Fibroblast of skin of right quadriceps (primary cell): ENCODE measurements at places on chromosomes 3 and 15.
A peak's percentile ranks its signal among the peaks of the same experiment; 100 is the strongest.

GRCh38 chr15:100229181-100230163, 112.3 kb downstream of the ADAMTS17 start:
- DNase-seq, result no peak

- peak; percentile 79 for DNase-seq
These were observed 67.6 kb upstream of the HACD2 start for GRCh38 chr3:123652342-123652984.

- no peak for DNase-seq
These were observed 24.3 kb downstream of the VIPR1 start for GRCh38 chr3:42526616-42527367.

DNA sequence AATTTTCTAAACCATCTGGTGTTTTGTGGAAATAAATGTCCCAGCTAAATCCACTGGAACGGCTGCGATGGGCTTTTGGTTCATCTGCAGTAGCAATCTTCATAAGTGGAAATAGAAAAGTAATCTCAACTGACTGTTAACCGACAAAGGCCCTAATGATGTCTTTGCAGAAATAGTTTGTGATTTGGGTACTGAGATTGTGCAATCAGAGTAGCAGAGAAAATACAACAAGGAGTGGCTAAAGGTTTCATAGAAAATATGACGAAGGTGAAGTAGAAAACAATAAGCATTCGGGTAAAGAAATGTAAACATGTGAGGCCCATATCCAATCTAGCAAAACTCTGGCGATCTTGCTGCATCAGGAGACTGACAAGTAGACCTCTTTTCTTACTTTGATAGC, 262.6 kb upstream of the MCTP2 start:
- DNase-seq, result no peak

DNA sequence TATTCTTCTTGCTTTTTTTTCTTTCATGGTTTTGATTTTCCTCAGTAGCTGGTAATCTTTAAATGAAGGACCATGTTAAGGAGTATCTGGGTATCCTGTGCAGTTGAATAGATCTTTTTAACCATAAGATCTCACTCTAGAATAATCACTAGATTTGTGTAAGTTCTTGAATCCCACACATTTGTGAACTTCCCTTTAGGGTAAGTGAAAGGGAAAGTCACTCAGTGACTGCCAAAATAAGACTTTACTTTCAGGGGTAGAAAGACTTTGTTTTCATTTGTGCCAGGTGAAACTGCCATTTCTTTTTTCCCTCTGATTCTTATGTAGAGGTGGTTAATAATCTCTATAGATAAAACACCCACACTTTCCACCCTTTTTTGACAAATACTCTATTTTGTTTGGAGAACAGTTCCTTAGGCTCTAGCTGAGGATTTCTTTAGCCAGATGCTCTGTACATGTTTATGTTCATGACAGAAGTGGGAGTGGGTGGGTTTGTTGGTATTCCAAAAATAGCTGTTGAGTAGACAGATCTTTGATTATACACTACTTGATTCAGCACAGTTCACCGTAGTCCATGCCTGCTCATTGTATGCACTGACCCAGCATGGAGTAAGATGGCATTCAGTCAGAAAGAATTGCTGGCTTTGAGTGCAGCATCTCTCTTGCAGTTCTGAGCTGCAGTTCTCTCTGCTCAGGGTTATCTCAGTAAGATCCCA, 28.5 kb downstream of the LRRC49 start:
- DNase-seq, result no peak

GRCh38 chr3:48107227-48107626, 81.0 kb downstream of the CDC25A start:
- DNase-seq, result no peak

GRCh38 chr3:180646187-180646790, 33.0 kb downstream of the CCDC39 start:
- DNase-seq, result no peak

DNA sequence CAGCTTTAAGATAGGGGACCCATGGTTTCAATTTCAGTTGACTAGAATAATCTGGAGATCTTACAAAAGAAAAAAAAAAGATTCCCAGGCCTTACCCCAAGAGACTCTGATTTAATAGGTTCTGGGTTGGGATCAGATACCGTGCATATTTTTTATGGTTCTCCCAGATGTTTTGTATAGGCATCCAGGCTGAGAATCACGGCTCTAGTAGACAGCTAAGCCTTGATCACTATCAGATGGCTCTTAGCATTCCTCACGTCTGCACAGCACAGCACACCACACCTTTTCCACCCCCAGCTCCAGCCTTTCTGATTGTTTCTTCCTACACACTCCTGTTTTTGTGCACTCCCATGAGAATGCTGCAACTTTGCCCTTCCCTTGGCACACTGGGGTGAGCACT, 40.8 kb downstream of the TMEM45A start:
- DNase-seq, result peak; percentile 89

DNA sequence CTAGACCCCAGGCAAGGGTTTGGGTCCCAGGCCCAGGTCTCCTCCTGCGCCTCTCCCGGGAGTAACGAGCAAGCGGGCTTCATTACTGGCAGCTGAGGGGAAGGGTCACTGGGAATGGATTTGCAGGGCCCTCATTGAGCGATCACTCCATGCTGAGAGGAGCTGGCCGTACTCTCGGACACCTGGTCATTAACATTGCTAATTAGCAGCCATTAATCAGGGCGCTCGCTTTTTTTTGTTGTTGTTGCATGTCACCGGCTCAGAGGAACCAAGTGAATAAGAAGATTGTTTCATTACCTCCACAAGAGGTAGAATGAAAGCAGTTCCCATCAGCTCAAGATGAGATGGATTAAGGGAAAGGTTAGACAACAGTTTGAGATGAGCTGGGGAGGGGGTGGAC, 293.0 kb upstream of the ATP11B start:
- DNase-seq, result no peak

DNA sequence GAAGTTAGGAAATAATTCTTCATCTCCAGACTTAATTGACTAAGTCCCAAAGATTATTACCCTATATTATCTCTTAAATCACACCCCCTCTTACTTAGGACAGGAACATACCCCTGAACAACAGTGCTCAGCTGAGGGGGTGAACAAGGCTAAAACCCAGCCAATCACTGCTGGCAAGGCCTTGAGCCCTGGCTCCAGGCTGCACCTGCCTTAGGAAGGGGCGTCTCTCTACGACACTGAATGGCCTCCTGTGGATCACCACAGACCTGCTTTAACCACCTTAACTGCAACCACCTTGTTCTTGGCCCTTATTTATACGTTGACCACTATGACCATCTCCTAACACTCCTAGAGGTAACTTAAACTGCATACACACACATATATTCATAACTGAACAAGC, 267.4 kb upstream of the THBS1 start:
- DNase-seq, result no peak

DNA sequence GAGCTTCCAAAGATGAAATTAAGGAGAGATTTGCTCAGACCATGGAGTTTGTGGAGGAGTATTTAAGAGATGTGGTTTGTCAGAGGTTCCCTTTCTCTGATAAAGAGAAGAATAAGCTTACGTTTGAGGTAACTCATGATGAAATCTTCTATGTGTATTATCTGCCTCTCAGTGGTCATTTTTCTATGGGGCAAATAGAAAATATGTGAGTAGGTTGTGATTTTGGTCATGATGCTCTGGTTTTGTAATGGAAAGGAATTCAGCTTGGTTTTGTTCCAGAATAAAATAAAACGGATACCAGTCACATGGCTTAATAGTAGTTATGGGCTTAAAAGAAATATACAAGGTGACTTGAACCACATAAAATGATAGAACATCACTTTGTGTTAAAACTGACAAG, 181.1 kb downstream of the ITPR1 start:
- peak; percentile 49 for DNase-seq

DNA sequence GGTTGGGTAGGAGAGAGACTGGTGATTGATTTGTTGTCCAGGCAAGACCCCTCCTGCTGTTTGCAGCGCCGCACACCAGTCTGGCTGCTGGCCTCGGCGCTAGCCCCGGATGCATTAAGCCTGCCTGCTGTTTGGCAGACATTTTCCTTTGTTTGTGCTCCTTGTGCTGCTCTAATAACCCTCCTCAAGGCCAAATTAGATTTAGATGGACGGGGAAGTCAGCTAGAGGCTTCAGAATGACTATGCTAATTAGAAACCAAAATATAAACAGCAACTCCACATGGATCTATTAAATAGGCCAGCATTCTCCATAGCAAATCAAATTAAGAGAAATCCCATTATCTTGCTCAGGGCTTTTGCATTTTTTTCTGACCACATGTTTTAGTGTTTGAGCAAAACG, 445.2 kb downstream of the SQOR start:
- DNase-seq, result no peak

DNA sequence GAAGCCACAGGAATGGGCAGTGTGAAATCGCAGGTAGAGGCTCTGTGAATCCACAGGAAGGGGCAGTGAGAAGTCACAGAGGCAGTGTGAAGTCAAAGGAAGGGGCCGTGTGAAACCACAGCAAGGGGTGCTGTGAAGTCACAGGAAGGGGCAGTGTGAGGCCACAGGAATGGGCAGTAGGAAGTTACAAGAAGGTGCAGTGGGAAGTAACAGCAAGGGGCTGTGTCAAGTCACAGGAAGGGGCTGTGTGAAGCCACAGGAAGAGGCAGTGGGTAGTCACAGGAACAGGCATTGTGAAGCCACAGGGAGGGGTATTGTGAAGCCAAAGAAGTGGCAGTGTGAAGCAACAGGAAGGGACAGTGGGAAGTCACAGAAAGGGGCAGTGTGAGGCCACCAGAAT, 34.1 kb downstream of the GASK1A start:
- DNase-seq, result no peak

DNA sequence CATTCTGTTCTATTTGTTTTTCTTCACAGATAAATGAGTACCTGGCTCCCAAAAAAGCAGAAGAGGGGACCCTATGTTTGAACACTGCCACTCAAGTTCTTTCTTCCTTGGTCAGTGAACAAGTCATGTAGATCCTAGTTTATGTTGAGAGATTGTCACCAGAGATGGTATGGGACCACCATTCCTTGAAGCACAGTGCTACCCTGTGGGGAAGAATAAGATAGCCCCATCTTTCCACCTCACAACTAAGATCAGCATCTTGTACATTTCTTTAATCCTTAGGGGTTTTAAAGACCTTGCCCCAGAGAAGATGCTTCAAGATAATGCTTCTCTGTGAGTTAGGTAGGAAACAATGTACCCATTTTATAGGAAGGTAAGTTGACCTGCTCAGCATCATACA, 233.5 kb upstream of the WNT5A start:
- peak; percentile 67 for DNase-seq

DNA sequence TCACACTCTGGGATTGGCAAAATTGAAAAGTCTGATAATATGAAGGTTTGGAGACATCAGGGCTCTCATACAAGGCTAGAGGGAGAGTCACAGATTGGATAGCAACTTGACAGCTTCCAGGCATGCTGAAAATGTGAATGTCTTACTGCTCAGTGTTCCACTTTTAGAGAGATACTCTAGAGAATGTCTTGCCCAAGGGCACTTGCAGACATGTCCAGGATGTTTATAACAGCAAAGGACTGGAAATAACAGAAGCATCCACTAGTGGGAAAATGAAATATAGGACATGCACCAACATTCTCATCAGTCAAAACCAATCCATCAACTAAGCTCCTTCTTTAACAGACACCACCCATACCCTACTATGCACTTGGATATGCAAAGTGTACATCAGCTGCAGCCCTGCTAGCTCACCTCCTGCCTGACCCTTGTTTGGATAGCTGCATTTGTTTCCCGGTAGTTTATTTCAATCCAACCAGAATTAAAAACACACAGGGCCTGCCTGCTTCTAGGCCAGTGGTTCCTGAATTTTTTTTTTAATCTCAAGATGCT, 101.6 kb upstream of the ARHGEF3 start:
- no peak for DNase-seq

GRCh38 chr3:195601382-195601781, 17.6 kb upstream of the APOD start:
- no peak for DNase-seq

DNA sequence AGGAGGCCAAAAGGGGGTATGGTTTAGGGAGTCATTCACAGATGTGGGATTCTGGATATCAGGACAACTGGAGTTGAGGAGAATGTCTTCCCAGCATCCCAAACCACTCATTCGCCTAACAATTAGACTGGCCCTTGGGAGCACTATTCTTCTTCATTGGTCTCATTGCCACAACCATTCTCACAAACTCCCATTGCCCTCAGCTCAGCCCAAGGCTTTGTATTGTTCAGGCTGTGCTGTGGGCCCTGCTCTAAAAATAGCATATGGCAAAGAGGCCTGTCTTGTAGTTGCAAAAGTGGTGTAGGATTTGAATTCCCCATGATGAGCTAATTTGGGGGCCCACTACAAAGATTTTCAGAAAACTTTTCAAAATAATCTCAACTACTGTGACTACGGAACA, 6.3 kb upstream of the ADAMTS9 start:
- DNase-seq, result no peak

DNA sequence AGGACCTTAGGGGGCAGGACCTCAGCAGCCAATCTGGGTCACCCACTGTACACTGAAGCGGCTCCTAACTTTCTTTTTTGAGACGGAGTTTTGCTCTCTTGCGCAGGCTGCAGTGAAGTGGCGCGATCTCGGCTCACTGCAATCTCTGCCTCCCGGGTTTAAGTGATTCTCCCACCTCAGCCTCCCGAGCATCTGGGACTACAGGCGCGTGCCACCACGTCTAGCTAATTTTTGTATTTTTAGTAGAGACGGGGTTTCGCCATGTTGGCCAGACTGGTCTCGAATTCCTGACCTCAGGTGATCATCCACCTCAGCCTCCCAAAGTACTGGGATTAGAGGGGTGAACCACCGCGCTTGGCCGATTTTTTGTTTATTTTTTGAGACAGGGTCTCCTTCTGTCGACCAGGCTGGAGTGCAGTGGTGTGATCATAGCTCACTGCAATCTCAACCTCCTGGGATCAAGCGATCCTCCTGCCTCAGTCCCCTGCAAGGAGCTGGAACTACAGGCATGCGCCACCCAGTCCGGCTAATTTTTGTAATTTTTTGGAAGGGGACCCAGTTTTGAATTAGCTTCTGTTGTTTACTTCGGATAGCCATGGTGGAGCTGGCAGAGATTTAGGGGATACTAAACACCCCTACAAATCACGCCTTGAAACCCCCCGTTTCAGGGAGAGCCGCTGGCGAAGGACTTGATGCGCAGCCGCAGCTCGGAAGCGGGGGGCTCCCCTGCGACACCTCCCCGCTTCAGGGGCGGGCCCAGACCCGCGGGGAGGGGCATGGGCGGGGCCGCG, 1.5 kb upstream of the CLK3 start:
- no peak for DNase-seq

DNA sequence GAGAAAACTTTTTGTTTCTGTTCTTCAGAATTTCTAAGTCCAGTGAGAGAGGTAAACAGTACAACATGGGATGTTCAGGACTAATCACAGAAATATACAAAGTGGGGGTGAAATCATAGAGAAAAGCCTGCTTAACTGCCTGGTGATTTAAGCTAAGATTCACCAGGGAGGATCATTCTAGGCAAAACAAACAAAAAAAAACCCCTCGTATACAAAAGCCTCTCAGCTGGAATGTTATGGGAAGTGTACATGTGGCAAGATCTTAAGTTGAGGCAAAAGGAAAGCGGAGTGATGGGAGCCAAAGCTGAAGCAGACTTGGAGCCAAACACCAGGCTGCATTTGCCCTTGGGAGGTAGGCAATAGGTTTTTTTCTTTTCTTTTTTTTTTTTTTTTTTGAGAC, 40.0 kb upstream of the TJP1 start:
- no peak for DNase-seq
